ENCODE measurements at places on chromosomes 11 and 22.

DNA sequence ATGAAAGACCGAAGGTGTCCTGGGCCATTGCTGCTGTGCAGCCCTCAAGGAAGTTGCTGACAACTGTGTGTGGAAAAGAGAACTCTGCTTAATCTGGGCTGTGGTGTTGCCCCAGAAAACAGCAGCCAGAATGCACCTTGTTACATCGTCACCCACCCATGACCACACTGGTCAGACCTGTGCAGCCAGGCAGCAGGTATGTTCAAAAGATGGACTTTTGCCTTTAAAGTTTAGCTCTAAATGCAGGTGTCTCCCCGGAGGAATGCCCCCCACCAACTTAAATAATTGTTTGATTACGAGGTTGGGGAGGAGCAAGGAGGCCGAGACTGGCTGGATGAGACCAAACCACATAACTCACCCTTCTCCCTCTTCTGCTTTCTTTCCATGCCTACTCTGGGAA is 15.3 kb upstream of the POLA2 start:
- no peak for DNase-seq

DNA sequence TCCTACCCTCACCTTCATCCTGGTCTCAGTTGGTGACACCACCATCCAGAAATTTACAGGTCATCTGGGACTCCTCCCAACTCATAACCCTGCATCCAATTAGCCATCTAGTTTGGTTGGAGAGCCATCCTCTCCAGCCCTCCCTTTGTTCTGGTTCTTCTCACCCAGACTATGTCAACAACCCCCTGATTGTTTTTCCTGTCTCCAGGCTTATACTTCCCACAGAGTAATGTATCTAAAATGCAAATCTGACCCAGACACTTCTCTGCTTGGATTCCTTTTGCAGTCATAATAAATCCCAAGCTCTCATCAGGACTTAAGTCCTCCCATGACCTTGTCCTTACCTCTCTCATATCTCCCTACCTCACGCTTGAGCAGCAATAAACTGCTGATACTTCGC is 3.0 kb downstream of the TTC12 start:
- DNase-seq = no peak

DNA sequence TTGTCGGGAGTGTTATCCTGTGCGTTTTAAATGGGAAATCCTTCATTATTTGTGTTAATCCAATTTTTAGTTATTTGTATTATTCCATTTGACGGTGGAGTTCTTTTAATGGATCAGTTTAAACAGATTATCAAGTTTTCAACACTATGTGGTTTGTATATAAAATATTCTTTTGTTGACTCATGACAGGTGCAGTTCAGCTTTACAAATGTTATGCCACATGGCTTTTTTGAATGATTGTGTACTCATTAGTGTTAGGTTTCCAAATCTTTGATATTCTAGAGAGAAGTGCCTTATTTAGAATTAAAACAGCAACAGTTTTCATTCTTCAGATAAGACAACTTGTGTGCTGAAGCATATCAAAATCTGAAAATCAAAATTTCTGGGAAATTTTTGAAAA is 2.4 kb downstream of the JAM3 start:
- no peak for DNase-seq

- no peak for DNase-seq
Measured at GRCh38 chr11:119117004-119117706, 4.2 kb upstream of the HINFP start.

- DNase-seq = no peak
Measured at GRCh38 chr11:44576656-44577055, 11.2 kb downstream of the CD82 start.

- no peak for DNase-seq
Measured at GRCh38 chr22:30705710-30706651, 11.3 kb downstream of the OSBP2 start.

GRCh38 chr11:1281974-1282365 is 27.5 kb downstream of the TOLLIP start:
- DNase-seq = no peak
